GM20000 (cell line): ENCODE measurements at places on chromosomes 7 and 10.

GRCh38 chr10:128884496-128885072, 582.5 kb upstream of the MGMT start:
- DNase-seq = no peak

DNA sequence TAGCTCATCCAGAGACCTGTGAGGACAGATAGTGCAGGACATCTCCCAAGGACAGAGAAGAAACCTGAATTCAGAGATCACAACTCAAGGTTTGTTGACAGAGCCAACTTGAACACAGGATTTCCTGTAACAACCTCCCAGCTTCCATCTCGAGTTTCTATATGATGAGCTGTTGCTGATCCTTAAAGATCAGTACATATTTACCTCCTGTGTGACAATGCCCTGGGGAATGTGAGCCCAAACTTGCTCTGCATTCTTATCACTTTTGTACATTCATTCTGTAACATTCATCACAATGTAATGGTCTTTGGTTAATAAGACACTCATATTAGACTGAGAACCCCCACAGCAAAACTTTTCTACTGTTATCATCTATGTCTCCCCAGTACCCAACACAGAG, 468.6 kb downstream of the XPNPEP1 start:
- peak; percentile 13 for DNase-seq

GRCh38 chr7:142581341-142581740, 167.9 kb upstream of the PRSS1 start:
- peak; percentile 61 for DNase-seq

GRCh38 chr10:131145756-131146155, 165.8 kb downstream of the TCERG1L start:
- no peak for DNase-seq

- DNase-seq = peak; percentile 30
Measured at GRCh38 chr7:17530741-17531421, 232.4 kb downstream of the AHR start.

GRCh38 chr10:102003541-102003940, 52.4 kb downstream of the ARMH3 start:
- DNase-seq = no peak

DNA sequence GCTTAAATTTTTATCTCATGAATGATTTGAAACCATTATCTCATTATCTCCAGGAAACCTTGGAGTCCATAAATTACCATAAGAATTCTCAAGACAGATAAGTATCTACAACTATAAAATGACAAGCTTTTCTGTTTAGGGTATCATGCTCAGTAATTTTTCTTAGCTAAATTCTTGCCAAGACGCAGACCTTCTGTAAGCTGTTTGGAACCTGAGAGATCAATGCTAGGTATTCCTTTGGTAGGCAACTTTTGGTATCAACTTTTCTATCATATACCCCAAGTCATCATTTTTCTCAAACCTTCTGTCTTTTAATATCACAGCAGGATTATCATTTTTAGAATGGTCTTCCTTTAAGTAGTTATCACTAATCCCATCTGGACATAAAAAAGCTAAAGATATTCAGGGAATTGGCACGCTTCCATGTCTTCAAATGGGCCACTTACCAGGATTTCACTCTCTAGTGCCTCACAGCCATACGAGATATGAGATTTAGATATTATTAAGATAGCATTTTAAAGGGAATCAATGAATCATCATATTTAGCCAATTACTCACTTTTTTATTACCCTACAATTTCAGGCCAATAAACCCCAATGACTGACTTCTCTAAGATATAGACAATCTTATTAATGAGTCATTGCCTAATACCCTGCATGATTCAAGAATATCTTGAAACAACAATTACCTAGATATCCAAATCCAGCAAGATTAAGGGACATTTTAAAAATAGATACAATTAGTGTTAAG, 544.1 kb downstream of the HTR7 start:
- no peak for DNase-seq

- no peak for DNase-seq
Measured at GRCh38 chr10:69428165-69428564, 11.4 kb upstream of the TACR2 start.

DNA sequence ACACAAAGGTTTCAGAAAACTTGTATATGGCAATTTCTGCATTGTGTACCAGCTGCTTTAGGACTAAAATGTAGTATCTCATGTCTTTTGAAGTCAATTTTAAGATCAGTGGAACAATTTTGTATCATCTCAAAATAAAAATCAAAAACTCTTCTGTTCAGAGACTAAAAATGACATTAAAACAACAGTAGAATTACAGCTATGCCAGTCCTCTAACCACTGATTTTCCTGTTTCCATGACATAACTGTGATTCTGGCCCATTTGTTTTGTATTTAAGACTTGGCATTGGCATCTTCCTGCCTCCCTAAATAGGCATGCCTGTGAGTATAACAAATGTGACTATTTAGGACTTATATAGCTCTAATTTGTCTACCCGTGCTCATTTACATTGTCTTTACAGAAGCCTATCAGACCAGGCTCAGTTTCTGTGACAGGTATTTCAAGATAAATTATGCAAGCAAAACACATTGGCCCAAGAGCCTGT, 29.1 kb upstream of the VPS41 start:
- DNase-seq = no peak

DNA sequence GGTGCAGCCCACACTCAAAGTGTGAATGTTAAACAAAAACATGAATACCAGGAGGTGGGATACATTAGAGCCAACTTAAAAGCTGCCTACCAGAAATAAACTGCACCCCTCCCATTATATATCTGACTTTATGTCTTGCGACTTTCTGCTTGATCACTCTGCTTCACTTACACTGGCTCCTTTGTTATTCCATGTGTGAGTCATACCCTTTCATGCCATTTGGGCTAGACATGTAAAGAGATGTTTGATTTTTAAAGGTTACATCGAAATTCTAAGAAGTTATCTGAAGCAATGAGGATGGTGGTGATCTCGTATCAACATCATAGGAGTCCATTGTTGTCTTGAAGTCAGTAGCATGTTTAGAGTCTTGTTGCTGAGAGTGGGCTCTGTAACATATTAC, 31.6 kb upstream of the ETV1 start:
- DNase-seq = no peak

DNA sequence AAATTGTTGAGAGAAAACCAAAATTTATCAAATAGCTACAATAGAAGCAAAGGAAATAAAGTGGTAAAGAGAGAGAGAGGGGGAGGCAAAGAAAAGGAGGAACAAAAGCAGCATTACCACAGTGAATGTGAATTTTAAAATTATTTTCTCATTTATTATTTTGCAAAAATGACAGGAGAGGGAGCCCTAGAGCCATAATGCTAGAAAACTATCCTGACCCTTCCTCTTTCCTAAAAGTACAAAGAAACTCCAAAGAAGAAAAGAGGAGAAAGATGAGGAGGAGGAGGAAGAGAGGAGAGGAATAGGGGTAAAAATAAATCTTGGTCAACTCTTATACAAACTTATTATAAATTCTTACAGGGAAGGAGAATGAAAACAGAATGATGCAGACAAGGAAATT, 921.5 kb downstream of the NRG3 start:
- DNase-seq = no peak

DNA sequence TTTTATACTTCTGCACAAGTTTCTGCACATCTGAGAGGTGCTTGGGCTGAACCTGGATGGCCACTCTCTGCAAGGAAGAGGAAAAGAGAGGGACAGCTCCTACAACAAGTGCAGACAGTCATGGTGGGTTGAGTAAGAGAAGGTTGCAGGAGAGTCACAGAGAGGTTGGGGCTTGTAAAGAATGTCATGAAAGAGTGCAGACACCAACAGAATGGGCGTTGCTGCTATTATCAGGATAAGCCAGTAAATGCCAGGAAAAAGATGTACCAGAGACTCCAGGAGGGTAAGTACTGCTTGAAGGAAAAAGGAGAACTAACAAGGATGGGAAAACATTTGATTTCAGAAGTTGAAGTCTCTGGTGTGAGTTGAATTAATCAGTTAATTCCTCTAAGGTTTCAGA, 77.8 kb upstream of the NRP1 start:
- no peak for DNase-seq

DNA sequence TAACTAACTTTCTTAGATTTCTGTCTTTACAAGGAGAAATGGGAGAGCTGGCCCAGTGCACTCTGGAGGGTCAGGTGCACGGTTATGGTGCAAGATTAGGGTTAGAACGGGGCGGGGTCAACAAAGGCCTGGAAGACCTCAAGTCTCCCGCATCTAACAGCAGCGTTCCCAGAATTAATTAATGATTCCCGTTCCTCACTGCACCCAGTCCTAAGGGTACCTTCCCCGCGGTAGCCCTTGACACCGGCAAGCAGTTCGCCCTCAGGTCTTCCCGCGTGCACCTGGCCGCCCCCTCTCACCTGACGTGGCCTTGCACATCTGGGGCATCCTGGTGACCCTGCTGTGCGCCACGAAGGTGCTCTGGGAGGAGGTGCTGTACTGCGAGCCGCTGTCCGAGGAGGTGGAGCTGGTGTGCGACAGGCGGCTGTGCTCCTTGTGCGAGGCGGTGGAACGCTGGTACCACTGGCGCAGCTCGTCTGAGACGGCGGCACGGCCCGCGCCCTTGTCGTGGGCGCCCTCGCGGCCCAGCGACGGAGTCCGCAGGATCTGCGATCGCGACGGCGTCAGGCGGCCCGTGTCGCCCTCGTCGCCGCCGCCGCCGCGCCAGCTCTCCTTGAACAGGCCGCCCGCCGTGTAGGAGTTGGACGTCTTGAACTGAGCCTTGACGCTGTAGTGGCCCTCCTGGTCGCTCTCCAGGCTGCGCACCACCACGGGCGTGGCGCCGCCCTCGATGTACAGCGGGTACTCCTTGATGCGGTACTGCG, 69.8 kb downstream of the PRPF18 start:
- DNase-seq = no peak

- DNase-seq = no peak
Measured at GRCh38 chr10:46547541-46548497, 8.6 kb downstream of the GPRIN2 start.

- no peak for DNase-seq
Measured at GRCh38 chr7:138625084-138625848, 75.9 kb downstream of the SVOPL start.

GRCh38 chr10:100742076-100742771, 3.2 kb upstream of the PAX2 start:
- peak; percentile 38 for DNase-seq

DNA sequence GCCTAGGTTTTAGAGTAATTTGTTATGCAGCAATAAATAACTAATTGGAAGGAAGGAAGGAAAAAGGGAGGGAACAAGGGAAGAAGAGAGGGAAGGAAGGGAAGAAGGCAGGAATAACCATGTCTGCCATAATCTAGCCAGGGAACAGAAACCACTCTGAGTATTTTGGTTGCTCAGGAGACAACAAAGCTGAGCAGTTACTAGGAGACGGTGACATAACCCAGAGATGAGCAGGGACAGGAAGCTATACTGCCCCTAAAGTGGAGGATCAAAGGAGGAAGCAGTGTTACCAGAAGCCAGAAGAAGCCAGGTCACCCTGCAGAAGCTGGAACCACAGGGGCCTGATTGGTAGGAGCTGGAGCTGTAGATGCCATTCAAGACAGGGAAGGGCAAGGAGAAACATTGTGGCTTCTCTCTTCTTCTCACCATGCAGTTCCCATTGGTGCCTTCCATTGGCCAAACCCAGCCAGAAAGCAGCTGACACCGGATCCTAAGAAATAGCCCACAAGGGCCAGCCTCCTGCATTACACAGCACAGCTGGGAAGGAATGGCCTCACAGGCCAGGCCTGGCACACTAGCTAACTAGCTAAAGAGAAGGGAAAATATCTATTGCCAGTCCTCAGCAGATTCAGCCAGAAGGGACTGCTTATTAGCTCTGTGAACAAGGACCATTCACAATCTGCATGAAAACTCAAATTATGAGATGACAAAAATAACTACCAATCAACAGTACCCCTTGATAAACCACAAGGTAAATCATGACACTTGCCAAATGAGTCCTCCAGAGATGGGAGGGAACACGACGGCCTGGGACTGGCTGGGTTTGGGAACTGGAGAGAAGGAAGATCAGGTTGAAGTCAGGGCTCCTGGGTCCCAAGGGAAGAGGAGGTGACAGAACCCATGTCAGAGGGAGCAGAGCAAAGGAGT, 184.5 kb upstream of the NFE2L3 start:
- DNase-seq = peak; percentile 64

DNA sequence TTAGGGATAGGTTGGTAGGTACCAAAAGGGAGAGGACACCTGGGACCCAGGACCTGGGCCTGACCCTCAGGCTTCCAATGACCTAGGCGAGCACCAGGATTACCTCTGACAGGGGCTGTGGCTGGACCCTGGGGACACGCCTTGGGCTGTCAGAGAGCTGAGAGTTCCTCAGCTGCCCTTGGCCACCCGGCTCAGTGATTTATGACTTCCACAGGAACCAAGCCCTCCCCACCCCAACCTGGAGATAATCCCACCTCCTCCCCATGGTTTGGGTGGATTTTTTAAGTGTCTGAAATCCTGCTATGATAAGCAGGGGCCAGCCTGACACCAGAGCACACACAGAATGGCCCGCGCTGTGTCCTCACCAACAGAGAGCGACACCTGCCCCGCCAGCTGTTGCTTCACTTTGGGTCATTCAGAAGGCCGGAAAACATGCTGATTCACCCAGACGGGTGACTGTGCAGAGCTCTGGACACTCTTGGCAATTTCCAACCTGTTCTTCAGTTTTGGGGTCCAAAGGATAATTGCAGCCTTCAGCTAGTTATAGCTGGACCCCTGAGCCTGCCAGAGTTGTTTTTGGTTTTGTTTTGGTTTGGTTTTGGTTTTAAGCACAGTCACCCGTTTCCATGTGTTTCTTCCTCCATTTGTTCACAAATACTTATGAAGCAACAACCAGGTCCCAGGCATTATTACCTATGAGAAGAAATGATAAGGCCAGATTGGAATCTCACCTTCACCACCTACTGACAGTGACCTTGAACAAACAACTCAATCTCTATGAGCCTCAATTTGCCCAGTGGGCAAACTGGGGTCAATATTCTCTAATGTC, 78.2 kb downstream of the RAB11FIP2 start:
- no peak for DNase-seq

GRCh38 chr10:132477398-132478340, 59.9 kb upstream of the INPP5A start:
- no peak for DNase-seq

GRCh38 chr7:17560516-17560915, 262.1 kb downstream of the AHR start:
- no peak for DNase-seq

DNA sequence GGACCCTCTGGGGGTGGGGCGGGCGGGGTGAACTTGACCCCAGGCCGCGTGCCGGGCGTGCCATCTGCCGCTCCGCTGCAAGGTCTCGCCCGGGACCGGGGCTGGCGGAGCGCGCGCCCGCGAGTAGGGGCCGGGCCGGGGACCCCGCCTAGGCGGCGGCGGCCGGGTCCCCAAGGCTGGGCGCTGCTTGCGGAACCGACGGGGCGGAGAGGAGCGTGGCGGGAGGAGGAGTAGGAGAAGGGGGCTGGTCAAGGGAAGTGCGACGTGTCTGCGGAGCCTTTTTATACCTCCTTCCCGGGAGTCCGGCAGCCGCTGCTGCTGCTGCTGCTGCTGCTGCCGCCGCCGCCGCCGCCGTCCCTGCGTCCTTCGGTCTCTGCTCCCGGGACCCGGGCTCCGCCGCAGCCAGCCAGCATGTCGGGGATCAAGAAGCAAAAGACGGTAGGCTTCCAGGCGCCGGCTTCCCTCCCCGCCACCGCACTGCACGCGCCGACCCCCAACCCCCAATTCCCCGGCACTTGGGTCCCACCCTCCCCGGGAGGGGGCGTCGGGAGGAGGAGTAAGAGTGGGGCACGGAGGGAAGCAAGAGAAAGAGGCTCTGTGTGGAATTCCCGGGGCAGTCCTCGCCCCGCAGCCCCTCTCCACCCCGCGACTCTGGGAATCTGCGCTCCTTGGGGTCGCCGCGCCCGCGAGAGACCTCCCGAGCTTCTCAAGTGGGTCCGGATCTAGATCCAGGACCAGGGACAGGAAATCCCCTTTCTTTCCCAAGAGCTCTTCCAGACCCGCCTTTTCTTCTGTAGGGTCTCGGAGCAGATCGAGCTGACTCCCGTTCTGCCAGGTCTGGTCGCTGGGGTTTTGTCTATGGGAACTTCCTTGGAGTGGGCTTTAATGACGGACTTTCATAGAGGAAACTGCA, at the start of gene PAPSS2:
Gene PAPSS2 (plus strand): TSS at position 308 of the 913 bp plus-strand sequence. CDS start 104 bp downstream, at position 412.
- peak; percentile 57 for DNase-seq
